ENCODE measurements at places on chromosomes 2 and 18.

GRCh38 chr2:233037078-233037477, 4.6 kb downstream of the NEU2 start:
- no peak for DNase-seq

- no peak for DNase-seq
These were observed 103.9 kb upstream of the FHL2 start for GRCh38 chr2:105502625-105503334.

GRCh38 chr2:130908832-130909231, 72.1 kb downstream of the ARHGEF4 start:
- no peak for DNase-seq

- DNase-seq = peak; percentile 9
These were observed 192.4 kb upstream of the ERBB4 start for GRCh38 chr2:212730994-212731393.

DNA sequence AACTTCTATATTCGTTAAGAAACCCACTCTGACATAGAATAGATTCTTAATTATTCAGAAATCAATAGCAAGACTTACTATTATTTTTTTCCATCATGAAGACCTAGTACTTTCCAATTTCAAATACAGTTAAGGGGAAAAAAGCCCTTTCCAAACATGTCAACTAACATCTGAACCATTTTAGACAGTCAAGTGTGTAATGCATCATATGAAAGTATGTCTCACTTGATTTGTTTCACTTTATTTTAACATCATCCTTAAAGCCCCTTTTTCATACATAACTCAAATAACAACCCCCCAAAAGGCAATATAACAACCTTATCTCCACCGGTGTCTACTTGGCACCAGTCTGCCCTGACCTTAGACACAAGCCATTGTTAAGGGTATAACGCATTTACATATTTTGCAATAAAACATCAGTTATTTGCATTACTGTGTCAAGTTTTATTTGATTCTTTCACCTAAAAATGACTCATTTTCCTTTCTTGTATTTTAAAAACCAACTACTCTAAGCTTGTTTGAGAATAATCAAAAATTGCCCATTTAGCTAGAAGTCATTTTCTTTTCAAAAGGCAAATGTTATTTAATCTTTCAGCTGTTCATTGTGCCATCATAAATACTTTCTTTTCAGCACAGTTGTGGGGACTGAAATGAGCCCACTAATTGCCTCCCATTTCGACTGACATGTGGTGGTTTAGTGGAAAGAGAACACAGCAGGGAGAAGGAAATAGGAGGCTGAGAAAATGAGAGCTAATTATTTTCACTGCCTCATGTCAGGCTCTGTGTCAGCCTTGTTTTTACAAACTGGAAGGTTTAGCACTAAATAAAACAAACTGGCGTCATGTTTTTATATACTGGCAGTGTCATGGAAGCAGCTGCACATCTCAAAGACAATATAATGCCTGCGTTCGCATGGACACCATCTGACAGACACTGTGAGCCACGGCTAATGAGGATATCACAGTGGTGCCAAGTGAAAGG, 104.7 kb upstream of the CDCA7 start:
- DNase-seq = no peak

GRCh38 chr2:166293984-166294383, 81.8 kb downstream of the SCN9A start:
- DNase-seq = no peak

DNA sequence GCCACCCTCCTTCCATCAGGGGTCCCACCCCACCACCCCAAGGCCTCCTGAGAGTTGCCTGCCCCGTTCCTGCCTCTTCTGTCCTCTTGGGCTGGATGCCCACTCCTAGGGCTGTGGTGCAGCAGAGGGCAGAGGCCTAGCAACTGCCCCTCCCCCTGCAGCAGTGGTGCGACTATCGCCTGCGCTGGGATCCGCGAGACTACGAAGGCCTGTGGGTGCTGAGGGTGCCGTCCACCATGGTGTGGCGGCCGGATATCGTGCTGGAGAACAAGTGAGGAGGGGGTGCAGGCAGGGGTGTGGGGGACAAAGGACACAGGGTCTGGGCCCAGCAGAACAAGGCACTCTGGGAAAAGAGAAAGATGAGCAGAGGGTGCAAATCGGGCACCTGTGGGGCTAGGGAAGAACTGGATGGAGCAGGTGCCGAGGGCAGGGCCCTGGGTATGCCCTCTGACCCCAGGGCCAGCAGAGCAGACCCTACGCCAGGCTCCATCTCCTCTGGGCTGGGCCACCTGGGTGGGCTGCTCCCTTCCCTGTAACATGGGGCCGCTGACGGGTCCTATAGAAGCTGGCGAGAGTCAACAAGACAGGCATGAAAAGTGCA, 1.0 kb downstream of the CHRNG start:
- no peak for DNase-seq

- no peak for DNase-seq
These were observed 751 bp downstream of the IL18R1 start for GRCh38 chr2:102356381-102356712.

- DNase-seq = no peak
These were observed 592 bp upstream of the METAP1D start for GRCh38 chr2:171999161-171999560.

DNA sequence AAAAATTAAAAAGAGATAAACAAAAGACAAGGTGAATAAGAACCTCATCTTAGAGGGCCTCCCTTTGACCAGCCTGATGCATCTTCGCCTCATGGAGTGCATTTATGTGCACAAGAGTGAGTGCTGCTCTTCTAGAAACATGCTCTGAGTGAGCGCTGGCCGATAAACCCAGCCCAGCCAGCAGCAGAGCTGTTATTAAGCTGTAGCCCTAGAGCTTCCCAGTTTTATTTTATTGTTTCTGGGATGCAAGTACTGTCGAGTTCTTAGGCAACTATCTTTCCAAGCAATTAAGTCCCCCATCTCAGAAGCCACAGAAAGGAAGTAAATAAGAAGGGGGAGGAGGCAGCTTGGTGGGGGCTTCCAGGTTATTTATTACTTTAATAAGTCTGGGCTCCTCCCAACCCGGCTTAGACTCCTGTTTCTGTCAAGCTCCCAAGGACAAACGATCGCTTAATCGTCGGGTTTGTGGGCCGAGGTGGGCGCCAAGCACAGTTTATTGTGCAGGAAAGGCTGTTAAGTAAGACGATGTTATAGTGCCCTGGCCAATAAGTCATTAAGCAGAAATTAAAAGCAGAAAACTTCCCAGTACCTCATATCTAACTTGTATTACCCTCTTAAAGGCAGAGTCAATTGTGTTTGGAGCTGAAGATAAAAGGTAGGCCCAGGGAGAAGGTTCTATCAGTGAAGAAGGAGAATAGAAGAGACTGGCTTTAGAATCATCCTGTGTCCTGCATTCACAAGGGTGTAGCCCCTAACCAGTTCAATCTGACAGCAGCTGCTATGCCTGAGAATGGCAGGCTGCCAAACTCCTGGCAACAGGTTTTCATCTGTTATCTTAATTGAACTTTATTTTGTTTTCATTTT, 176.3 kb downstream of the PIK3C3 start:
- DNase-seq = no peak

DNA sequence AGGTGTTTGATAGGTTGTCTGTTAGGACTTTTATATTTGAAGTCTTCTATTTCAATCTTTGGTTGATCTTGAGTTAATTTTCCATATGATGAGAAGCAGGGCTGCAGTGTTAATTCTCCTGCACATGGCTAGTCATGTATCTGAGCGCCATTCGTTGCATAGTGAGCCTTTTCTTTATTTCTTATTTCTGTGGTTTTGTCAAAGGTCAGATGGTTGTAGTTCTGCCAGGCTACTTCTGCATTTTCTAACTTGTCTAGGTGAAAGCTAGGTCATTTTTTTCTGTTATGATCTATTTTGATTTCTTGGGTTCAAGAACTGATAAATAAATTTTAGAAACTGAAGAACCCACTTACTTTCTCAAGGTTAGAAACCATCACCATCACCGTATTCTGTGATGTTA, 56.7 kb downstream of the CCDC74A start:
- DNase-seq = no peak

DNA sequence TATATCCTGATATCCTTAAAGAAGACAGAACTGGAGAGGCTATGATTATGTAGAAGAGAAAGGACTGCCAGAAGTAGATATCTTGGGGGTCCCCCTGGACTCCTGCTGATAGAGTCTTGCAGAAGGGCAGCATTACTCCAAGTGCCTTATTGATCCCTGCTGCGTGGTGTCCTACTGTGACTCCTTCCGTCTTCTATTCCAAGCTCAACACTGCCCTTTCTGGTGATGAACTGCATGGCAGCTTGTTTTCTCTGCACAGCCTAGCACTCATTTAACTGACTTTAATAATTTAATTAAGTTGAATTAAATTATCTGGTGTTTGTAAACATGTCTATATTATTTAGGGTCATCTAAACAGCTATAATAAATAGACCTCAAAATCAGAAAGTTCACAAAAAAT, 194.1 kb upstream of the DSEL start:
- no peak for DNase-seq

DNA sequence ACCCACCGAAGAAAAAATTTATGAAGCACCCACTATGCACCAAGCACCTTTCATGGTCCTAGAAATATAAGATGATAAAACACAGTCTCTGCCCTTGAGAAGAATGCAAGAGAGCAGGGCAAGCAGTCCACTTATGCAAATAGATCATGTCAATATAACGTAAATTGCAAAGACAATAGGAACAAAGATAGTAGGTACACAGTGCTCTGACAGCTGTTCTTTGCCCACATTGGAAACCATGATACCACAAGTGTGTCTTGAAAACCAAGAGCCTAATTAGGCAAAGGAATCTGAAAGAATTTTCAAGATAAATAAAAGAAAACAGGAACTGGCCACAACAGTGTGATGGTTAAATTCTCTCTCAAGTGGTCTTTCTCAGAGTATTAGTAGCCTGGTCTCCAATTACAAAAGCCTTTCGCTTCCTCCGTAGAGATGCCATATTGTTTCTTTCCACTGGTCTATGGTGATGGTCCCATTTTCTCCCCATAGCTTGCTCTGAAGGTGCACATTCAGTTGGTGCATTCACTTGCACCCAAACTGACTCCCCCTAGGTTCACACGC, 108.5 kb downstream of the VWC2L start:
- no peak for DNase-seq

GRCh38 chr2:200050921-200051610, 95.7 kb downstream of the MAIP1 start:
- DNase-seq = no peak

All from GM12891 (cell line).